Left lung (tissue), 14 donors: ENCODE measurements at places on chromosomes 16 and 17. TPM values are rescaled to one million over a fixed set of nuclear protein-coding genes. Genes with fewer than 3 reads are reported as not detected.

Gene PFAS
- 51.0 TPM for total RNA-seq

Gene USH1G
- total RNA-seq = not detected

DNA sequence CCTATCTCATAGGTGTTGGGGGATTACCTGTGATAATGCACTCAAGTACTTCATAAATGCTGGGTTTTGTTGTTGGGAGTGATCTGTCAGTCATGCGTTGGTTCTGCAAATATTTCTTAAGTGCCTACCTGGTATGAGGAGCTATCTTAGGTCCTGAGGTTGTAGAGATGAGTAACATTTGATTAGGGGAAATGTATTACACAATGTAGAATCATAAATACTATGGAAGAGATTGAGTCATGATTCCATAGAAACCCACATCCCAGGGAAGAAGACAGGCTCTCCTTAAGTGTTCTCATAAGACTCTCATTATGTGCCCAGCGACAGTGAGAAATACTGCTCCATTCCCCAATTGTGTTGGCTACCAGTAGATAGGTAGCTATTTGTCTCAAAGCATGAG lies 240.1 kb downstream of the FTO start:
- H3K36me3 ChIP-seq = no peaks in the 10 kb centered on the region
- DNase-seq = no peak
- no peak overlapping the region for H3K27ac ChIP-seq
- peaks cover 10% of the 10 kb centered on the region for H3K4me1 ChIP-seq
- no peak overlapping the region for H3K4me3 ChIP-seq
- H3K27me3 ChIP-seq = no peaks in the 10 kb centered on the region

Gene TBC1D3B
- total RNA-seq = 6.7 TPM

DNA sequence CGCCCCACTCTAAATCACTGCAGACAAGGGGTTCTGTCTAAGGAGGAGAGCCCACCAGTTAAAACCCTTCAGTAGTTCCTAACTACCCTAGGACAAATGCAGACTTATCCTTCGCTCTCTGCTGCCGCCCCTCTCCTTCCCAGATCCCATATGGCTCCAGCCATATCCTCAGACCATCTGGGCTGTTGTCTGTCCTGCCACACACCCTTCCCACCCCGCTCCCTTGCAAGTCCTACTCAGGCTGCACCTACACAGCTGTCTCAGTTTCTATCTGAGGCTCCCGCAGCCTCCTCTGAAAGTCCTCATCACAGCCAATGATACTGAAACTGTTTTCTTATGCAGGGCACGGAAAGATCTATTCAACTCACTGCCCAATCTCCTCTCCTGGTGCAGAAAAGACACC lies 720 bp upstream of the BCKDK start:
- no peak overlapping the region for H3K27ac ChIP-seq
- peaks cover 14% of the 10 kb centered on the region for H3K4me1 ChIP-seq
- H3K4me3 ChIP-seq = no peak overlapping the region

DNA sequence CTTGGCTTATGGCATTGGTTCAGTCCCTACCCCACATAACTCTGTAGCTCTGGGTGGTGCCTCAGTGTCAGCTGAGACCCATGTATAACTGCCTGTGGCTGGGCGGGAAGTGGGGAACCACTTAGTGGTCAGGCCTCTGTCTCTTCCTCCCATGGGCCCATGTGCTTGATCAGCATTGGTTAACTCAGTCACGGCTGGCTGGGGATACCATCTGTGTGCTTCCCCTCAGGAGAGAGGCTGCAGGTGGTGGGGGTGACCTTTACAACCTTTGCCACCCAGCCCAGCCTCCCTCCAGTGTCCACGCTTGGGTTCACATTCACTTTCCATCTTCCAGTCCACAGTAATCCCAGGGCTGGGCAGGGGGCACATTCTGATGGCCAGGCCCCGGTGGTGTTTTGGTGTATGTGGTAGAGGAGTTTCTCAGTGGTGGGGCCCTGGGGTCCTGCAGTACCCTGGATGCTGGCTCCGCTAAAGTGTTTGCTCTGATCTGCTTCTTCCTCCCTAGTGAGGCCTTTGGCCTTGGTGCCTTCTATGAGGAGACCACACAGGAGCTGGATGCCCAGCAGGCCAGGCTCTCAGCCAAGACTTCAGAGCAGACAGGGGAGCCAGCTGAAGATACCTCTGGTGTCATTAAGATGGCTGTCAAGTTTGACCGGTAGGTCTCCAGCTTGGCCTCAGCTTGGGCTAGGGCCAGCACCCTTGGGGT lies 10.2 kb upstream of the NFATC3 start:
- no peak overlapping the region for H3K27ac ChIP-seq
- H3K36me3 ChIP-seq = peaks cover 3% of the 10 kb centered on the region
- no peak overlapping the region for H3K4me3 ChIP-seq

Gene ATP2A1
- total RNA-seq = 0.68 TPM

Gene CMTM2
- total RNA-seq = 5.4 TPM

Gene TAF1C
- total RNA-seq = 49.2 TPM

Gene RRAD
- total RNA-seq = 31.8 TPM

Gene APOH
- 1.3 TPM for total RNA-seq

GRCh38 chr17:40323391-40324381 lies 14.7 kb downstream of the RARA start:
- no peak overlapping the region for H3K4me3 ChIP-seq
- DNase-seq = no peak
- peaks cover 99% of the 10 kb centered on the region for H3K4me1 ChIP-seq
- H3K27me3 ChIP-seq = no peaks in the 10 kb centered on the region

DNA sequence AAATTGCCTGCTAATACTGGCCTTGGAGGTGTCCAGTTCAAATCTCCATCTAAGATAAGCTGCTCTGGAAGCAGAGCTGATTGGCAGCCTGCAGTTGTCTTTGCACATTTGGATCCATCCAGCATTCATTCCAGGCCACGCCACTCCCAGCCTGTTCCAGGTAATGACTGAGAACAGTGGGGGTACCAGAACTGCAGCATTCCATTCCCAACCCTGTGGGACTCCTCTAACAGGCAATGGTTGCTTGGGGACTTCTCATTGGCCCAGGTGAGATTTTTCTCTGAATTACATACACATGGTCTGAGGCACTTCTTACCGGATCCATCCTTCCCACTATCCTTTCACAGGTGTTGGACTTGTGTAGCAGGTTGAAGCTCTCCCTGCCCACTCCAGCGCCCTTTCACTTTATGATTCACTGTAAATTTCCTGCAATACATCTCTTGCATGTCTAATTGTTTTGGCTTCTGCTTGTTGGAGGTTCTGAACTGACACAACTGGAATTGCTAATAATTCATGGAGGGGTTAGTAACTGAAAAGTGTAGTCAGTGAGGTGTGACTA lies 206.1 kb upstream of the ZFHX3 start:
- H3K4me1 ChIP-seq = no peaks in the 10 kb centered on the region
- H3K27ac ChIP-seq = no peak overlapping the region
- DNase-seq = no peak
- H3K36me3 ChIP-seq = no peaks in the 10 kb centered on the region
- no peaks in the 10 kb centered on the region for H3K27me3 ChIP-seq

Gene MED9
- total RNA-seq = 12.3 TPM

Gene SPATA32
- not detected for total RNA-seq

GRCh38 chr17:17569691-17570090 lies 21.8 kb downstream of the PEMT start:
- peaks cover 4% of the 10 kb centered on the region for H3K4me1 ChIP-seq
- H3K27me3 ChIP-seq = no peaks in the 10 kb centered on the region
- H3K4me3 ChIP-seq = no peak overlapping the region
- H3K36me3 ChIP-seq = no peaks in the 10 kb centered on the region
- no peak overlapping the region for H3K27ac ChIP-seq

- no peak overlapping the region for H3K4me3 ChIP-seq
- no peaks in the 10 kb centered on the region for H3K4me1 ChIP-seq
- H3K27ac ChIP-seq = no peak overlapping the region
- H3K27me3 ChIP-seq = peaks cover 33% of the 10 kb centered on the region
- no peaks in the 10 kb centered on the region for H3K36me3 ChIP-seq
- DNase-seq = no peak
Observed at GRCh38 chr16:27431773-27432532, 30.0 kb downstream of the IL21R start.

- H3K4me3 ChIP-seq = no peak overlapping the region
- H3K27ac ChIP-seq = no peak overlapping the region
- peaks cover 5% of the 10 kb centered on the region for H3K4me1 ChIP-seq
- H3K36me3 ChIP-seq = no peaks in the 10 kb centered on the region
- peak; percentile 70 for DNase-seq
Observed at GRCh38 chr17:35747540-35748017, 5.5 kb downstream of the GAS2L2 start.

Gene PRCD
- total RNA-seq = 1.3 TPM

Gene DOK4
- total RNA-seq = 108 TPM

- DNase-seq = no peak
- no peak overlapping the region for H3K4me3 ChIP-seq
- H3K4me1 ChIP-seq = no peaks in the 10 kb centered on the region
- no peaks in the 10 kb centered on the region for H3K36me3 ChIP-seq
- no peak overlapping the region for H3K27ac ChIP-seq
Observed at GRCh38 chr16:73610160-73610559, 562.2 kb upstream of the ZFHX3 start.

- no peaks in the 10 kb centered on the region for H3K27me3 ChIP-seq
- H3K4me3 ChIP-seq = no peak overlapping the region
- peak; percentile 24 for DNase-seq
- no peaks in the 10 kb centered on the region for H3K36me3 ChIP-seq
- H3K27ac ChIP-seq = peak overlapping the region; percentile 6
- peaks cover 11% of the 10 kb centered on the region for H3K4me1 ChIP-seq
Observed at GRCh38 chr17:17191961-17192381, 14.2 kb downstream of the PLD6 start.

DNA sequence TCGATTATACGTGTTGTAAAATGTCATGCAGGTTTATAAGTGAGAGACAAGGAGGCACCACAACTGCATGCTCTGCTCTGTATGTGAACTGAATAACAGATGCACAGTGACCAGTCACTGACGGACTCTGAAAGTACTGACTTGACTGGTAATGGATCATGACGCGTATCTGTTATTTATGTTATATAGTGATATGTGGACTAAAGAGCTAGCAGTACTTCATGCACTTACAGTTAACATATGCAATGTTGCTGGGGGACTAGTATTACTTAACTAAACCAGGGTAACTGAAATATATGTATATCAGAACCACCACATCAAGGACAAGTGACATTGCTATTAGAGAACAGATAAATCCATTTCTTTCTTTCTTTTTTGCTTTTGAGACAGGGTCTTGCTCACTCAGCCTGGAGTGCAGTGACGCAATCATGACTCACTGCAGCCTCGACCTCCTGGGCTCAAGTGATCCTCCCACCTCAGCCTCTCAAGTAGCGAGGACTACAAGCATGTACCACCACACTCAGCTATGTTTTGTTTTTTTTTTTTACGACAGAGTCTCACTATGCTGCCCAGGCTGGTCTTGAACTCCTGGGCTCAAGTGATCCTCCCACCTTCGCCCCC lies 17.2 kb downstream of the COIL start:
- peaks cover 2% of the 10 kb centered on the region for H3K36me3 ChIP-seq
- H3K4me3 ChIP-seq = no peak overlapping the region
- H3K4me1 ChIP-seq = no peaks in the 10 kb centered on the region
- no peak overlapping the region for H3K27ac ChIP-seq
- DNase-seq = no peak

Gene ZCCHC14
- total RNA-seq = 24.1 TPM

DNA sequence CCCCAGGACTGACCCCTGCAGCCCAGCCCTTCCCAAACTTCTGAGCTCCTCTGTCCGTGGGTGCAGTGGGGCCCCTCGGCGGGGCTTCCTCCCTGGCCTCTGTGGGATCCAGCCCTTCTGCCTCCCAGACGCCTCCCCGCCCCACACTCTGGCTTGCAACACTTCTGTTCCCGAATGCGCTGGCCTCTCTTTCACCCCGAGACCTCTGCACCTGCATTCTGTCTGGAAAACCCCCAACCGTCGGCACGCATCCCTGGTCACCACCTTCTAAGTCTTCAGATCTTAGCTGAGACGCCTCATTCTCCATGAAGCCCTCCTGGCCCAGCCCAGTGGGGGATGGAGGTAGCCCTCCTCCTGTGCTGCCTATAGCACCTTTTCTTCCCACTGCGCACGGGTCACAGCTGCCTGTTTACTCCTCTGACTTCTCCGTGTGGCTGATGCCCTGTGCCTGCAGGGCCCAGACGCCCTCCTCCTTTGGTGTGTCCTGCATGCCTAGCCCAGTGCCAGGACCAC lies 26.4 kb downstream of the TMEM235 start:
- no peaks in the 10 kb centered on the region for H3K36me3 ChIP-seq
- H3K27ac ChIP-seq = peak overlapping the region; percentile 69
- no peak overlapping the region for H3K4me3 ChIP-seq
- no peaks in the 10 kb centered on the region for H3K27me3 ChIP-seq
- DNase-seq = peak; percentile 93

Gene DNAJA2
- total RNA-seq = 41.8 TPM

- DNase-seq = no peak
- H3K4me3 ChIP-seq = no peak overlapping the region
- no peaks in the 10 kb centered on the region for H3K27me3 ChIP-seq
- peaks cover 29% of the 10 kb centered on the region for H3K4me1 ChIP-seq
Observed at GRCh38 chr16:37511-37910, 15.9 kb downstream of the POLR3K start.

- H3K4me3 ChIP-seq = no peak overlapping the region
- H3K4me1 ChIP-seq = no peaks in the 10 kb centered on the region
- no peak overlapping the region for H3K27ac ChIP-seq
- no peaks in the 10 kb centered on the region for H3K27me3 ChIP-seq
- no peaks in the 10 kb centered on the region for H3K36me3 ChIP-seq
- DNase-seq = no peak
Observed at GRCh38 chr17:68987966-68988365, 32.8 kb upstream of the ABCA8 start.

Gene KRTAP1-5
- not detected for total RNA-seq

Gene NPIPB6
- total RNA-seq = 4.7 TPM

- no peaks in the 10 kb centered on the region for H3K4me1 ChIP-seq
- peaks cover 26% of the 10 kb centered on the region for H3K36me3 ChIP-seq
- no peak for DNase-seq
- no peak overlapping the region for H3K27ac ChIP-seq
Observed at GRCh38 chr16:84670063-84670462, 21.8 kb downstream of the KLHL36 start.

Gene ATP6V0D1
- total RNA-seq = 142 TPM

DNA sequence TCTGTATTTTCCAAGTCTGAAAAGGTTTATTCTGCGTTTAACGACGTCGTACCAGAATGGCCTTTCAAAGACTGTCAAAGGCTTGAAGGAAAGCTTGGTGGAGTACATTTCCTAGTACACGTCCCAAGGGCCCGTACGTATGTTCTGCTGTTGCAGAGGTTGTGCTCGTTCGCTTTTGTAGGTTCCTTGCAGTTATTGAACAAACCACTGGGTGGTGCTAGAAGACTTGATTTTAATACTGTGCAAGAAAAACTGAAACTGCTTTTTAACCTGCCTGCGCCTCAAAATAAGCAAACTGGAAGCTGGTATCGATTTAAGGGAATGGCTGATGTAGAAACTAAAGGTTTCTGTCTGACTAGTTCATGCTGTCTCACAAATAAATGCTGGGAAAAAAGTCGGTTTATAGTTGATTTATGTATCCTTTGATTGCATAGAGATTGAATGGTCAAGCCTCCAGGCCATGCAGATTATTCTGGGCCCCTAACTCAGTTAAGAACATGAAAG lies 54.6 kb downstream of the USP10 start:
- H3K27ac ChIP-seq = no peak overlapping the region
- H3K27me3 ChIP-seq = no peaks in the 10 kb centered on the region
- no peak overlapping the region for H3K4me3 ChIP-seq
- H3K4me1 ChIP-seq = no peaks in the 10 kb centered on the region
- H3K36me3 ChIP-seq = no peaks in the 10 kb centered on the region
- DNase-seq = no peak

GRCh38 chr16:852451-853185 lies 52.1 kb upstream of the GNG13 start:
- H3K27me3 ChIP-seq = no peaks in the 10 kb centered on the region
- H3K27ac ChIP-seq = no peak overlapping the region
- H3K36me3 ChIP-seq = no peaks in the 10 kb centered on the region
- DNase-seq = peak; percentile 60

Gene PYCARD
- 59.8 TPM for total RNA-seq

Gene ZNF23
- total RNA-seq = 7.8 TPM
